Tibial artery (tissue), 4 donors: ENCODE measurements at places on chromosomes 6 and 20.
A peak's percentile ranks its signal among the peaks of the same experiment; 100 is the strongest.

GRCh38 chr6:116764629-116764960 lies 924 bp downstream of the FAM162B start:
- no peak for DNase-seq

GRCh38 chr6:48135323-48136084 lies 24.5 kb upstream of the PTCHD4 start:
- no peak for DNase-seq

- DNase-seq = no peak
These were observed 145.7 kb upstream of the MAN1A1 start for GRCh38 chr6:119495230-119495683.

- no peak for DNase-seq
These were observed 100.5 kb downstream of the QRSL1 start for GRCh38 chr6:106729841-106730240.

DNA sequence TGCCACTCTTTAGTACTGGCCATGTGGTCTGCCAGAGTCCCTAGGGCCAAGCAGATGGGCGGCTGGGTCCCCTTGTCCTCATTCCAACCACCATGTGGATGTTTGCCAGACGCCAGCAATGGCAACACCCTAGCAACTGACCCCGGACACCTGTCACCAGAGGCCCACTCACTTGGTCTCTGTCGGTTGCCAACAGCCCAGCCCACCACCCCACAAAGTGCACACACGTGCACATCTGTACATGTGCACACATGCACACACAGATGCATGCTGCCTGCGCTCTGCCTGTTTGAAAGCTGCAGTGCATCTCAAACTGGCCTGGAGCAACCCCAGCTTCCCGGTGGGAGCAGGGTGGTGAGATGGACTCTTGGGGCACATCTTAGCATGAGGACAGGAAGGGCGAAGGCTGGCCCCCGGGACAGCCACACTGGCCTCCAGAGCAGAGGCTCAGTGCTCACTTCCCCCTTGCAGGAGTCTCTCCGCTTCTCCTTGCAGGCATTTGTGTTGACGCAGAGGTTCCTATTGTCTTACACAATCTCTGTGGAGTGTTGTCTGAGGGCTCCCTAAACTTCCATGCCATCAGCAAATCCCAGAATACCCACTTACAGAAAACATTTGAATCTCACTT lies 54.0 kb downstream of the PSMG4 start:
- DNase-seq = peak; percentile 35

DNA sequence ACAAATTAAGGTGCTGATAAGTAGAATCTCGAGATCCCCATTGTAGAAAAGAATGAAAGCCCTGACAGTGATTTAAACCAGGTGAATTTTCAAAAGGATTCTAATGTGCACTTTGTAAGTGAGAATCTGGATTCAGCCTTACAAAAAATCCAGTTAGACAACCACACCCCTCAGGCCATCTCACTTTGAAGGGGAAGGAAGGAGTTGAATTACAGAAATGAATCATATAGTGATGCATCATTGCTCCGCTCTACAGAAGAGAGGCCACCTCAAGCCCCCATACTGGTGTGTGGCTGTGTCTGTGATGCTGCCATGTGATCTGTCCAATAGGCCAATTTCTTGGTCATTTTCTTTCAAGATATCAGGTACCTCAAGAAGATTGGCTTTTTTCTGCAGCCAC lies 85.5 kb upstream of the NT5E start:
- no peak for DNase-seq

DNA sequence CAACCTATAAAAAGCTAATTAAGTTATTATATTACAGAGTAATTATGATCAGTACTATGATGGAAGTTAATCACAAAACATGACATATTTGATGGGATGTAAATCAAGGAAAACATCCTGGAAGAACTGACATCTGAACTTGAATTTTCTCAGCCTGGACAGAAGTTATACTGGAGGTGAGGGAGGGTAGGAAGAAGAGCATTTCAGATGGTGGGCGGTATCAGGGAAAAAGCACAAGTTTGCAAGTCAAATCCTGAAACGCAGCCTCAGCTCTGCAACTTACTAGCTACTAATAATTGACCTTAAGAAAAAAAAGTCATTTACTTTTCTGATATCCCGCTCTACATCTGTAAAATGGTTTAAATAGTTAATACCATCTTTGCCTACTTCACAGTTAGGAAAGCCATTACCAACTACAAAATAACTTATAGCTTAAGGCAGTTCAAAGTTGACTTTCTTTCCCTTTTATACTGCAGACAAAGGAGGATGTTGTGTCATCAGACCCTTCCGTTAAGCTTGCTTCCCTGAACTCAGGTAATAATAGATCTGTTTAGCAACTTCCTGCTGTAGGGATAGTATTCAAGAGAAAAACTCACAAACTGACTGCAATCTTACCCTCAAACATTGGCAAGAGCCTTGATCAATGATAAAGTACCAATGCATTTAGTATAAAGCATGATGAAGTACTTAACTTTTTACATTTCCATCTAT lies 21.0 kb downstream of the NOL7 start:
- DNase-seq = no peak

DNA sequence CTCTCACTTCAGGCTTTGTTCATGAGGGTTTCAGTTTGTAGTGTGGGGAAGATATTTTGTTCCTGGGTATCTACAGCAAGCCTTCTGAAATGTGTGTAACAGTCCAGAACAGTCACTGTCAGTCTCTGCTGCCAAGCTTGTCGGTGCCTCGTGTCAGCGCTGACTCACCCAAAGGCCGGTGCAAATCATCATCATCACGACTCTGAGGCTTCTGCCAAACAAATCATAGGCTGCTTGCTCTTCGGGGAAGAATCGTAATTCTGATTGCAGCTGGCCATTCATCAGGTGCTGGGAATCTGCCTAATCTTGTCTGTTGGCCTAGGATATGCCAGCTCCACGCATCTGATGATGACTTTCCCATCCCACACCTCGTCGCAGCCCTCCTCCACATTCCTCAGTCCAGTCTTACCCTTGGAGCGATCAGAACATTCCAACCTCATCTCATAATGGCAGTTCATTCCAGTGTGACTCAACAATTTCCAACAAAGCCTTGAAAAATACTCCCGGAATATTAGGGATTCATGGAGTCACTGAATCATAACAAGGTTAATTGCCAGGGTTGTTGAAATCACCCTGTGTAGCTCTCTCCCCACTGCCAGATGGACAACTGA lies 40.9 kb downstream of the ALDH8A1 start:
- peak; percentile 80 for DNase-seq

DNA sequence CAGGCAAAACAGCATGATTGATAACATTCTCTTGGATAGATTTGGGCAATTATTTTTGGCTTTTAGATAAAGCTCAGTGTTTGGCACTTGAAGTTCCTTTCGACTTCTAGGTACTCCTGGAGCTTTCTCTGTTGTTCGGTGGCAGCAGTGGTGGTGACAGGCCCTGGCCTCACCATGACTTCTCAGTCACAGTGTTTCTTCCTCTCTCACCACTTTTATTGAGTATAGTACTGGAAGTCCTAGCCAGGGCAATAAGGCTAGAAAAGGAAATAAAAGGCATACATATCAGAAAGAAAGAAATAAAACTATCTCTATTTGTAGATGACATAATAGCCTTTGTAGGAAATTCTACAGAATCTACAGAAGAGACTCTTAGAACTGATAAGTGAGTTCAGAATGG lies 101.2 kb upstream of the SIRPG start:
- DNase-seq = no peak

- DNase-seq = peak; percentile 48
These were observed 7.5 kb downstream of the APMAP start for GRCh38 chr20:24984961-24985640.

DNA sequence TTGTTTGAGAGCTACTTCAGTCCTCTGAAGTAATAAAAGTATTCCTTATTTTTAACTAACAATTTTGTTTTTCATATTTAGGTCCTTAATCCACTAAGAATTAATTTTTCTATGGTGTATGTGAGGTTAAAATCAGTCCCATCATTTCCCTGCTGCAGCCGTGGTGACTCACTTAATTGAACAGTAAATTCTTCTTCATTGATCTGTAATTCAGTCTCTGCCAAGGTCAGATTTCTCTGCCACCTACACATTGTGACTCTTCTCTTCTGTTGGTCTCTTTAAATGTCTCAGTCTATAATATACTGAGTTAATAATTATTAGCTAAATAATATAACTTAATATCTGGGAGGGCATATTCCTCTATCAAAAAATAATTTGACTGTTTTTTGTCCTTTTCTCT lies 262.3 kb downstream of the UTRN start:
- no peak for DNase-seq

DNA sequence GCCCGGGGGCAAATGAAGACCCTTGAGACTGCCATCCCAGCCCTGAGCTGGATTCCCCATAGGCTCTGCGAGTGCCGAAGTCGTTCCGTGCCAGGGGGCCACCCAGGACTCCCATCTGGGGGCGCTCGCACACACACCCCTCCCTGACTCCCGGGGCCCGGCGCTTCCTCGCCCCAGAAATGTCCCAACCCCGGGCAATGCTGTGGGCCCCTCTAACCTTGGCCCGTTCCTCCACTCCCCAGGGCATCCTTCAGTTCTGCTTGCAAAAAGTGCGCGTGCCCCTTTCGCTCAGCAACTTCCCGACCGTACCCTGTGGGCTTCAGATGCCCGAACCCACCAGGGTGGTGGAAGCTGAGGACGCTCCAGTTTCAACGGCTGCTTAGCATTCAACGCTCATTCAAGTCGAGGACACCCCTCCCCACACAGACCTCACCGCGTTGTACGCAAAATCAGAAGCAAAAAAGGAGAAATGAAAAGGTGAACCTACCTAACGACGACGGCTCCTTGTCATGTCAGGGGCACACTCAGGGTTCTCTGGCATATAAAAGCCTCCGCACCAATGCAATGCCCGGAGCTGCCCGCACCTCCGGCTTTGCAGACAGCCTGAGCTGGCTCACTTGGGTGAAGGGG lies 25.3 kb downstream of the RIPOR2 start:
- no peak for DNase-seq

- DNase-seq = no peak
These were observed 584 bp downstream of the PTK7 start for GRCh38 chr6:43076464-43077332.

- DNase-seq = no peak
These were observed 230.0 kb upstream of the BTBD3 start for GRCh38 chr20:11687546-11688292.

DNA sequence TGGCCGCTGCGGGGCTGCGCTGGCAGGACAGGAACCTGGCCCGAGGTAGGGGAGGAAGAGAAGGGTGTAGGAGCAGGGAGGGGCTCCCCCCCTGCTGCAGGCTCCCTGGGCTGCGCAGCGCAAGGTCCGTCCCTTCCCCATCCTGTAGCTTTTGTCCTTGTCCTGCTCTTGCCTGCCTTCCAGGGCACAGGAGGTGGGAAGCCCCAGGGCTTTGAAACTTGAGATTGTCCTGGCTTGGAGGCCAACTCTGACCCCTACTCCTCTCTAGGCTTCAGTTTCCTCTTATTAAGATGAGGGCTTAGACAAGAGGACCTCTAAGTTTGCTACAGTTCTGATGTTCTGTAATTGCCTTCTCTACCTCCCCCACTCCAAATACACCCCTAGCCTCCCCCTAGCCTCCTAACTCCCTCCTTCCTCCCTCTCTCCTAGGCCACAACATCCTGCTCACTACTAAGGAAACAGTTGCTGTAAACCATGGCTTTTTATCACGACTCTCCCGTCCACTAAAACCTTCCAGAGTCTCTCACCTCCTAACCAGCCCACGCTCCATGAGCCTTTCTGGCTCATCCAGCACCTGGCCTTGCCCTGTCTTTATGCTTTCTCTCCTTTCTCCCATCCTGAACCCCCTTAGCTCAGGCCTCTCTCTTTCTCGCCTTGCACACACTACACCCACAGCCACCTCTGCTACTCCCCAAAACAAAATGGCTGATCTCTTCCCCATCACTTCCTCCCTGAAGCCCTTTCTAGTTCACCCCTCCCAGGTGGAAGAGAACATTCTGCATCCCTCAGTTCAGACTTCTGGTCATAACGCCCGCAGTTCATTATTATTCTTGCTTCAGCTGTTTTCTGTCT lies 10.2 kb downstream of the UNC5CL start:
- no peak for DNase-seq

- DNase-seq = no peak
These were observed 43.2 kb downstream of the PDSS2 start for GRCh38 chr6:107416145-107416544.

GRCh38 chr6:79627422-79627821 lies 3.7 kb upstream of the SH3BGRL2 start:
- no peak for DNase-seq

- no peak for DNase-seq
These were observed 2.5 kb downstream of the HDDC2 start for GRCh38 chr6:125299257-125299656.

GRCh38 chr20:9551808-9552550 lies 37.6 kb downstream of the LAMP5 start:
- no peak for DNase-seq

- no peak for DNase-seq
These were observed 695.2 kb downstream of the PHF3 start for GRCh38 chr6:64330694-64331307.

- DNase-seq = no peak
These were observed 38.0 kb downstream of the COL12A1 start for GRCh38 chr6:75167851-75168250.

DNA sequence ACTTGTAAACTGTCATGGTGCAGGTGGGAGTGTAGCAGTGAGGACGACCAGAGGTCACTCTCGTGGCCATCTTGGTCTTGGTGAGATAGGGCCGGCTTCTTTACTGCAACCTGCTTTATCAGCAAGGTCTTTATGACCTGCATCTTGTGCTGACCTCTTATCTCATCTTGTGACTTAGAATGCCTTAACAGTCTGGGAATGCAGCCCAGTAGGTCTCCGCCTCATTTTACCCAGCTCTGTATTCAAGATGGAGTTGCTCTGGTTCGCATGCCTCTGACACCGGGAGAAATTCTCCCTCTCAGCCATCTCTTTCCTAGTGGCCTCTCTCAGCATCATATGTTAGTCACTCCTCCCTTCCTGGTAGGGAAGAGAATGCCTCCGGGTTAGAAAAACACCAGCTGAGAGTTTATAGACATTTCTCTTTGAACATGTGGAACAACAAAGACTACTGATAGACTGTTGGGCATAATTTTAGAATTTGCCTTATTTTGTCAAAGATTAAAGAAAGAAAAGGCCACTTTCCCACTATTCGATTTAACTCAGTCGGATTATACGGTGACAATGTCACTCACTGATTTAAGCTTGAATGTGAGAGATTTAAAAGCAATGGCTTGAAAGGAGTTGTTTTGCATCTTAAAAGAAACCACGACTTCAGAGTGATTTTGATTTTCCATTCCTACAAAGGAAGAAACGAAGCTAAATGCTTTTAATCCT lies 67.9 kb upstream of the SNX9 start:
- DNase-seq = no peak

GRCh38 chr6:163416557-163417253 lies 2.2 kb downstream of the QKI start:
- no peak for DNase-seq

- DNase-seq = no peak
These were observed 14.6 kb upstream of the ZMYND8 start for GRCh38 chr20:47370850-47371782.
